Type B pancreatic cell (in vitro differentiated cells): ENCODE measurements at places on chromosomes 16 and 17.

GRCh38 chr16:24670623-24671454 lies 58.6 kb upstream of the TNRC6A start:
- DNase-seq, result no peak
- H3K4me3 ChIP-seq, result peak overlapping the region; percentile 72
- H3K4me1 ChIP-seq, result peaks cover 19% of the 10 kb centered on the region
- peaks cover 10% of the 10 kb centered on the region for H3K27me3 ChIP-seq
- H3K27ac ChIP-seq, result peak overlapping the region; percentile 40
- no peaks in the 10 kb centered on the region for H3K36me3 ChIP-seq

- DNase-seq, result no peak
- no peaks in the 10 kb centered on the region for H3K27me3 ChIP-seq
- H3K4me1 ChIP-seq, result peaks cover 23% of the 10 kb centered on the region
- H3K27ac ChIP-seq, result no peak overlapping the region
- no peaks in the 10 kb centered on the region for H3K36me3 ChIP-seq
These were observed 792 bp downstream of the PPP1R9B start for GRCh38 chr17:50149417-50150353.

GRCh38 chr16:89861648-89862047 lies 11.7 kb upstream of the TCF25 start:
- H3K4me3 ChIP-seq, result no peak overlapping the region
- DNase-seq, result no peak
- H3K4me1 ChIP-seq, result peaks cover 14% of the 10 kb centered on the region
- no peak overlapping the region for H3K27ac ChIP-seq
- peaks cover 8% of the 10 kb centered on the region for H3K36me3 ChIP-seq
- no peaks in the 10 kb centered on the region for H3K27me3 ChIP-seq

- peaks cover 10% of the 10 kb centered on the region for H3K36me3 ChIP-seq
- peaks cover 46% of the 10 kb centered on the region for H3K27me3 ChIP-seq
- H3K4me1 ChIP-seq, result peaks cover 8% of the 10 kb centered on the region
These were observed 17.2 kb downstream of the CD300LB start for GRCh38 chr17:74513987-74514631.

DNA sequence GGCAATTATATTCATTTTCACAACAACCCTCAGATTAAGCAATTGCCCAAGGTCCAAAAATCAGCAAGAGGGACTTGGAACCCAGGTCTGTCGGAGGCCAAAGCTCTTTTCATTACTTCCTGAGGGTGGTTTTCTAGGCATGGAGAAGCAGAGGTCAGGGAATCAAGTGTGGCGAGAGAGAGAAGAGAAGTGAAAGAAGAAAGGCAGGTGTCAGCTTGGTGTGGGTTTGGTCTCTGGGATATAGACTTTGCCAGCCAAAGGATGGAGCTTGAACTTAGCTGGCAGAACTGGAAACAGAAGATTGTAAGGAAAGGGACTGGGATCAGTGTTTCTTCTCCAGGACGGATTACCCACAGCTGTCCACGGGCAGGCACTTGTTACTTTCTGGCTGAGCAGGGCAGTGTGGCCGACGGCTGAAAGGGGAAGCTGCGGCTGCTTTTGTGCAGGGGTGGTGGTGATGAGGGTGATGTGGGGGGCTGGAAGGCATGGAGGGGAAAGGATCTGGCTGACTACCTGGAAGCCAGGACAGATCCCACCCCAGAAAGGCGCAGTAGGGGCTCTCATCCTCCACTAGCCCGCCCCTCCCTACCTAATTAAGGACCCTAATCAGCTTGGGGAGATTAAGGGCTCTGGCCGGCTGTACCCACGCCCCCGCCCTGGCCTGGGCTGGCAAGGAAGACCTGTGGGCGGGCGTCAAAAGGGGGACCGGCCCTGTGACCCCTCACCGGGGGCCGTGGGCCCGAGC lies at the start of gene GUCY2D:
GUCY2D (plus strand) TSS at position 640 of the 745 bp plus-strand sequence. CDS start 433 bp downstream, outside the sequence.
- H3K27me3 ChIP-seq, result peaks cover 62% of the 10 kb centered on the region
- no peak for DNase-seq
- peak within 1 kb of the TSS; percentile 20 for H3K4me3 ChIP-seq
- no peaks in the 10 kb centered on the region for H3K36me3 ChIP-seq
- H3K27ac ChIP-seq, result no peak within 1 kb of the TSS
